AG08395 (cell line): ENCODE measurements at places on chromosomes 12 and 14.

GRCh38 chr12:121132601-121133481, at the start of gene P2RX7:
TSS of gene P2RX7 (plus strand) at chr12:121132876. CDS start at chr12:121132971, 95 bp downstream.
- peak; percentile 87 for DNase-seq

- DNase-seq, result no peak
These were observed 52.0 kb upstream of the CRY1 start for GRCh38 chr12:107145397-107145796.

- no peak for DNase-seq
These were observed 1264.0 kb downstream of the TMEM121 start for GRCh38 chr14:106790189-106791036.

GRCh38 chr12:124370384-124370783, 75.5 kb downstream of the RFLNA start:
- no peak for DNase-seq

DNA sequence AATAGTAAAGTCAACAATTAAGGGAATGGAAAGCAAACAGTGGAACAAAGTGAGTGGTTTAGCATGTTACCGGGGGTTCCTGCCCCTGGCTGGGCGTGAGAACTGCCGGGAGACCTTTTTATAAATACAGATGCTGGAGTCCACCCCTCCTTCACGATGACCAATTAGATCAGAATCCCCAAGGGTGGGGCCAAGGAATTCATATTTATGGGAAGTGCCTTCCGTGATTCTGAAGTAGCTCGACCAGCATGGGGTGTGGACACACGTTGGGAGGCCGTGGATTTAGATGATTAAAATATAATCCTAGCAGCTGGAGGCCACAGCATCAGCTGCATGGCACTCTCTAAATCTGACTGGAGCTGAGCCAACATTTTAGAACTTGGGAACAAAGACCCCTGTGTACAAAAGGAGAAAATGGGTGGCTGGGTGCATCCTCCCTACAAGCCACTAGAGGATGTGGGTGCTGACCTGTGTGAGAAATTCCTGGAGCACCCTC, 87.9 kb downstream of the SRRM4 start:
- DNase-seq, result no peak

DNA sequence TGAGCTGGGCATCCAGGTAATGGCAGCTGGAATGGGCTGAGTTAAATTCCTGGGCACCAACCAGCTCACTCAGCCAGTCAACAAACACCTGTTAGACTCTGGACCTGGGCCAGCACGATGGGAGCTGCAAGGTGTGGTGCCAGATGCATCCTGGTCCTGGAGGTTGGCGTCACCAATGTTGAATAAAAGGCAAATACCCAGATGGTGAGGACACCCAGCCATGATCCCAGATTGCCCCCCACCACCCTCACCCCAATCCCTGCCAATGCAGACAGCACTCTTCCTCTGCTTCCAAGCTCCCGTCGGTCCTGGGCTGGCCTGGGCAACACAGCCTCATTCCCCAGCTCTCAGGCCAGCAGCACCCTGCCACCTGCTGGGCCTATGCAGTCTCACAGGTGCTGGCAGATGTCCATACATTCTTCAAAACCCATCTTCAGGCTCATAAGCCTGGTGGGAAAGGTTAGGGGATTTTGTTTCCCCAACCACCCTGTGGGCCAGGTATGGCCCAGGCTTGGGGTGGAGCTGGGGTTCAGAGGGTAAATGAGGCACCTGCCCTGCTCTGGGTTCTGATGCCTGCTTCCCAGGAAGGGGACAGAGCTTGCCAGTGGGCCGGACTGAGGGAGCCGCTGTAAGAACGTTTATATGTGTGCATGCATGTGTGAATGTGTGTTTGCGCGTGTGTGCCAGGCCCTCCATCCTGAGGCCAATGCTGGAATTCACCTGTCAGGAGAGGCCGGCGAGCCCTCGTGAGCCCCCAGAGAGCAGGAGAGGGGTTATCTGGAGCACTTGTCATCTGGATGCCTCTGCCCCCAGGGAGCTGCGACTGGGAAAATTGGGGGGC, 58.0 kb downstream of the LGMN start:
- DNase-seq, result no peak

DNA sequence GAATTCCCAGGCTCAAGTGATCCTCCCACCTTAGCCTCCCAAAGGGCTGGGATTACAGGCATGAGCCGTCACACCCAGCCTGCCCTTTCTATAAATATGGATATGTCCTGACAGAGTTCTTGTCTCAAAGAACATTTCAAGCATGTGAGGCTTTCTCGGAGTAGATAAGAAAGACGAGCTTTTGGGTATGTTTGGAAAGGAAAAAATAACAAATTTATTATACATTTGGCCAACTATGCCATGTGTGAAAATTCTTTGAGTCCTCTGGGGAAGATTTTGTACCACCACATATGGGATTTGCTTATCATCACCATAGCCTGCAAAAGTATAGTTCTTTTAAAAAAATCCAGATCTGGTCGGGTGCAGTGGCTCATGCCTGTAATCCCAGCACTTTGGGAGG, 23.7 kb upstream of the MYBPC1 start:
- no peak for DNase-seq

DNA sequence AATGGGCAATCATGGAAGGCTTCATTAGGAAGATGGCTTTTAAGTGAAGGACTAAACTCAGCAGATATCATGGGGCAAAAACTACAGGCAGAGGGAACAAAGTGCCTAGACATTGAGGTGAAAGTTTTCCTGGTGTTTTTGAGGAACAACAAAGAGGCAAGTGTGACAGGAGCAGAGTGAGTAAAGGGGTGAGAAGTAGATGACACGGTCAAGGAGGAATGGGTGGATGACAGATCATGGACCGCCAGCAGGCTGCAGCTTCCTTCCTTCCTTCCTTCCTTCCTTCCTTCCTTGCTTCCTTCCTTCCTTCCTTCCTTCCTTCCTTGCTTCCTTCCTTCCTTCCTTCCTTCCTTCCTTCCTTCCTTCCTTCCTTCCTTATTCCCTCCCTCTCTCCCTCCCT, 108.3 kb downstream of the TRHDE start:
- no peak for DNase-seq
